ENCODE measurements at places on chromosomes 12 and 14.

GRCh38 chr12:1880876-1881275, 37.6 kb downstream of the CACNA2D4 start:
- DNase-seq, result no peak

GRCh38 chr14:79044894-79045624, 874.9 kb downstream of the NRXN3 start:
- DNase-seq, result peak; percentile 24

GRCh38 chr14:27327095-27327494, 729.3 kb upstream of the NOVA1 start:
- DNase-seq, result no peak

DNA sequence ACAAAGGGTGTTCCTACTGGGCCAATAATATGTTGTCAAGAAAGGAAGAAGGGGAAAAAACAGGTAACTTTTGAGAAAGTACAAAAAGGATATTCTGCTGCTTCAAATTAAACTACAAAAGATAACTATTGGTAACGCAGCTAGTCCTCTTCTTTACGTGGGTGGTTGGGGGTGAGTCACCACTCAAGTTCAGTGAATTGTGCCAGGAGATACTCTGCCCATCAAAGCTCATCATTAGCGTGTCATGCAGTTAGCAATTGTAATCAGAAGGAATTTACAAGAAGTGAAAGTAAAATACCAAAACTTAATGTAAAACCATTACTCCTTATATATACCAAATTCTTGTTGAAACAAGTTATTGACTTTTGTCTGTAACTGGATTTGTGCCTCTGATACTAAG, 342.0 kb downstream of the NPAS3 start:
- DNase-seq, result no peak

GRCh38 chr12:43795716-43796280, 10.3 kb downstream of the TWF1 start:
- no peak for DNase-seq

GRCh38 chr12:67816269-67816668, 167.7 kb downstream of the DYRK2 start:
- DNase-seq, result no peak

DNA sequence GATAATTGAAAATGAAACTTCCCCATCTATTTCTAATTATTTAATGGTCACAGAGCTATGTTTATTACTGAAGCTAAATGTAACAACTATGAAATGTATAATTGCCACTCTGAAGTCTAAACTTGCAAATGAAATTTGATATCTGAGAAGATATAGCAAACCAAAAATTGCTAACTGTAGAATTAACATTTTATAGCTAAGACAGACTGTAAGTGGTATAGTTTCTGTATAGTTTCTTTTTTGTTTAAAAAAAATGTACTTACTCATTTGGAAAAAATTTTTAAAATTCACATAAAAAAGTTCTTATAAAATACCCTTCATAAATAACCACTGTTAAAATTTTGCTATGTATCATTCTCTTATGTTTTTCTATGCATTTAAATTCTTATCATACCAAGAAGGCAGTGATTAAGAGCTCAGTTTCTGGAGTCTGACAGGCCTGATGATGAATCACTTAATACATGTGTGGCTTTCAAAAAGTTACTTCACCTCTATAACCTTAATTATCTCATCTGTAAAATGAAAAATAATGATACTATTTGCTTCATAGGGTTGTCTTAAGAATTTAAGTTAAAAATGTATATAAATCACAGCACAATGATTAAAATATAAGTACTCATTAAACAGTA, 214.7 kb upstream of the GARIN2 start:
- no peak for DNase-seq

GRCh38 chr14:57486767-57487379, 6.8 kb downstream of the CCDC198 start:
- no peak for DNase-seq

- no peak for DNase-seq
These were observed 104.1 kb downstream of the ANO2 start for GRCh38 chr12:5840944-5841343.

DNA sequence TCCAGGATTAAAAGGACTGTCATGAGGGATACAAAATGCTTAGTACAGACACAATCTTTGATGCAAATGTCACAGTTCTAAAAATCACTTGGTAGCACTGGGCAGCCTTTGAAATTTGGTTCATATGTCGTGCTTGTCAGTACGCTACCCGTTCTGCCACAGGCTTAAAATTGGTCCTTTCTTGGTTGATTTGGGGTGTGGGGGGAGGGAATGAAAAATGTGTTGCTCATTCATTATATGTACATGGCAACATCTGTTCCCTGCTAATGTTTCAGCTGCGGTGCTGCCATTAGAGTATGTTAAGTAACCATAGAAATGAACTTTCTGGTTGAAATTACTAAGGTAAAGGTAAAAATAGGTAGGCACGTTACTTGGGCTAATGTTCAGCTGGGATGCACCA, 155.4 kb upstream of the ARHGAP5 start:
- no peak for DNase-seq

DNA sequence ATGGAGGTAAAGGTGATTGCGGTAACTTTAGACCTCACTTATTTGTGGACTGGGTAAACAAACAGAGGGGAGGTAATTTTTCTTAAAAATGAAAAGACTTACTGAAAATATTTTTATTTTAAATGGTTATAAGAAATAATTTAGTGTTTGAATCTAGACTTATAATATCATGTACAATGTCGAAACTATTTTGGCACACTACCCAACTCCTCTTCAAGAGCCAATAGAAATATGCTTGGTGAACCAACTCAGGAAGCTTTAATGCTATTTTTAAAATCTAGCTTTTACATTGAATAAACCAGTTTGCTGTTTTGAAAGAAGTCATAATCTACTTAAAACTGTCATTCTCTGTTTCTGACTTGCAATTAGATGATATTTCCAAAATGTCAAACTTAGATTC, 175.8 kb upstream of the NPAS3 start:
- DNase-seq, result peak; percentile 7

- DNase-seq, result no peak
These were observed 30.8 kb downstream of the MIA2 start for GRCh38 chr14:39264558-39264957.

GRCh38 chr14:24088095-24088494, 6.0 kb upstream of the PCK2 start:
- DNase-seq, result no peak

DNA sequence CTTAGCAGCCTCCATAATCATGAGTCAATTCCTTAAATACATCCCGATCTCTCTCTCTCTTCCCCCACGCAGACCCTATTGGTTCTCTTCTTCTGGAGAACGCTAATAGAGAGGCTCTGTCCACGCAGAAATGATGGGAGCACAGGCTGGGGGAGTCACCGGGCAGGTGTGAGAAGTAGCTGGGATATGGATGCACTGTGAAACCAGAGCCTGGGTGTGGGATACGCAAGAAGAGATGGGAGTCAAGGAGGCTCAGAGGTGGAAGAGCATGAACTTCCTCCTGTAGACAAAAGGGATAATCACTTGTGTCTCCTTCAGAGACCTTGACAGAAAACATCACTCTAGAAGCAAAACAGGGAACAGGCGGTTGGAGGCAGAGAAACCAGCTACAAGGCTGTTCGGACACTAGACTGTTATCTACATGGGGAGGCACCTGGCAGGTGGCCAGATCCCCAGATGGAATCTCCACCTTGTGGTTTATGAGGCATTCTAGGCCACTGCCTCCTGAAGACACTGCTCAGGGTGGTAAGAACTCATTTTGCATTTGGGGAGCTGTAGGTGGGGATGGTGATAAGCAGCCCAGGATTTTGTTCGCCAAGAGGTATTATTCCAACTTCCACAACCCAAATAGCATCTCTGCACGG, 7.2 kb upstream of the SELPLG start:
- DNase-seq, result no peak

GRCh38 chr14:79730953-79731352, 480.4 kb downstream of the DIO2 start:
- no peak for DNase-seq

GRCh38 chr12:121144416-121144914, 11.8 kb downstream of the P2RX7 start:
- DNase-seq, result no peak

GRCh38 chr12:92470608-92471021, 232.2 kb upstream of the PLEKHG7 start:
- DNase-seq, result no peak
